Esophagus squamous epithelium (tissue), 5 donors: ENCODE measurements at places on chromosomes 3 and 15.

GRCh38 chr15:68729789-68730411 is 90.8 kb downstream of the ANP32A start:
- H3K27ac ChIP-seq: no peak overlapping the region
- H3K27me3 ChIP-seq: no peaks in the 10 kb centered on the region
- no peak overlapping the region for H3K4me3 ChIP-seq
- H3K4me1 ChIP-seq: peaks cover 23% of the 10 kb centered on the region

DNA sequence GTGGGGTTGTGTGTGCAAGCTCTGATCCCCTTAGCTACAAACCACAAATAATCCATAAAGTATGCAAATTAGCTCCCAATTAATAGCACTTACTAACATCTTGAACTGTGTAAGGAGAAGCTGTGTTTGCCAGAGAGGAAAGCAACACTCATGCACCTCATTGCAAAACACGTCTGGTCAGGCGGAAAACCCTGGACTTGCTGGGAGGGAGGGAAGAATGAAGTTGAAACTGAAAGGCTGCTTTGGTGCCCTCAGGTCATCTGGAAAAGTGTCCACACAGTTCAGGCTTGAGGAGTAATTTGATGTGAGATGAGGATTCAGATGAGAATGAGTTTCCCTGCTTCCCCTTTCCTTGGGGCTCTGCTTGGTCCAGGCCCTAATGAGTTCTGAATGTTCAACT is 185.5 kb upstream of the ANKRD28 start:
- no peaks in the 10 kb centered on the region for H3K27me3 ChIP-seq
- H3K27ac ChIP-seq: peak overlapping the region; percentile 27
- H3K36me3 ChIP-seq: no peaks in the 10 kb centered on the region
- peaks cover 8% of the 10 kb centered on the region for H3K4me1 ChIP-seq
- DNase-seq: no peak

GRCh38 chr15:68687136-68687735 is 108.4 kb downstream of the CORO2B start:
- H3K4me3 ChIP-seq: no peak overlapping the region
- no peaks in the 10 kb centered on the region for H3K36me3 ChIP-seq
- no peak overlapping the region for H3K27ac ChIP-seq
- H3K27me3 ChIP-seq: no peaks in the 10 kb centered on the region

DNA sequence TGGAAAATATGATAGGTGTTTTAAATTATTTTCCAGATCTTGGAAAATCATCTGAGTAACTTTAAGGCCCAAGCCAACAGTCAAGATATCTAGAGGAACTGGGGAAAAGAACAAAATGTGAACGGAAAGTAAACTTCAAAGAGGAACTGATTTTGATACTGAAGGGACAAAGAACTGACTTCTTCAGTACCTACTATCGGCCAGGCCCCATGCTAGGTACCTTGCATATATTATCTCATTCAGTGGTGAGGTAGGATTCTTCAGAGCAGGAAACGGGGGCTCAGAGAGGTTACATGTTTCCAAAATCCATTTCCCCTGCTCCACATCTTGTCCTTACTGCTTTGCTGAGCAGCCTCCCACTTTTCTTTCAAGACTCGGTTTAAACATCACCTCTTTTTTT is 9.8 kb upstream of the ZNF710 start:
- H3K27ac ChIP-seq: no peak overlapping the region
- no peaks in the 10 kb centered on the region for H3K4me1 ChIP-seq

DNA sequence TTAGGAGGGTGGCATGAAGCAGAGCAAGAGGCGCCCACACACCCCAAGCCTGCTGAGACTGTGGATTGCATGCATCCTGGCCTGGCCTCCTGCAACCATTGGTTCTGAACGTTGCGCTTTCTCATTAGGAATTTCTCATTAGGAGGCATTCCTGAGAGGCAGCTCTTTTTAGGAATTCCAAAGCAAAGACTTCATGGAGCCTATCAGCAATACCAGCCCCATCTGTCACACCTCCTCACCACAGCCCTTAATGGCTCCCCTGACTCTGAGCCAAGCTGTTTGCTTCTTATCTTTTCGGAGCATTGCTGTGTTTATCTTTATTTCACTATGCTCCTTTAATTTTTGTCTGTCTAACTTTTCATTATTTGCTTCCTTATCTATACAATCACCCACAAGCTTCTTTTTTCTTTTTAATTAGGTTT is 226.9 kb downstream of the CACNA2D3 start:
- H3K27ac ChIP-seq: no peak overlapping the region
- no peaks in the 10 kb centered on the region for H3K27me3 ChIP-seq
- DNase-seq: no peak
- no peak overlapping the region for H3K4me3 ChIP-seq

DNA sequence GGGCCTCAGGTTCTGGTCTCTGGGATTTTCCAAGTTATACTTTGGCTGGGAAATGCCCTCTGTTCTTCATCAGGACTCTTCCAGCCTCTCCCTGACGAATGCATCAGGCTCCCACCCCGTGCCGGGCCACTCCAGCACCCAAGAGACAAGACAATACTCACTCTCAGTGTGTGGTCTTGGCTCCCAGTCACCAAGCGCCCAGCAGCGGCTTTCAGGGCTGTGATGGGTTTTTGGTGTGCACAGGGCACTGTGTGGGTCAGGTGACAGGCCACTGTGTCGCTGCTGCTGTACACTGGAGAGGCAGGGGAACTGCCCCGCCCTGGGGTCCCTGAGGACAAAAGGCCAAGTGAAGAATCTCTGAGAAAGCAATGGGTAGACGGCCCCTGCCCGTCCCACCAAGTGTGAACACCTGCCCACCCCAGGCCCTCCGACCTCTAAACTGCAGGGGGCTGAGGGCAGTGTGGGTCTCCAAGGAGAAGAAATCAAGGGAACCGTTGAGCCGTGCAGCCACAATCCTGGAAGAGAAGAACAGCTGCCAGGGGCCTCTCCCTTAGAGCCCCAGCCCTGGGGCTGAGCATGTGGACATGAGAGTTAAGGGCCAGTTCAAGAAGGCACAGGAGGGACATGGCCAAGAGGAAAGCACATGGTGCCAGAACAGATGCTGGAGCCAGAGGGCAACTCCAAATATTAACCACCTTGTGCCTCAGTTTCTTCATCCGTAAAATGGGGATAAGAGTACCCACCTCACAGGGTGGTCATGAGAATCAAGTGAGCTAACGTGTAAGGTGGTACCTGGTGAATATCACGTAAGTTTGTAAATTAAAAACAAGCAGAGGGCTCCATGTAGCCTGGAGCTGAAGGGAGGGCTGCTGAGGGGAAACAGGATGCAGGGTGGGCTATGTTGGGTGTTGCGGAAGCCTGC is 34.1 kb downstream of the PTPN23 start:
- no peak for DNase-seq
- H3K36me3 ChIP-seq: peaks cover 97% of the 10 kb centered on the region
- H3K4me3 ChIP-seq: no peak overlapping the region
- H3K27me3 ChIP-seq: no peaks in the 10 kb centered on the region
- no peaks in the 10 kb centered on the region for H3K4me1 ChIP-seq

DNA sequence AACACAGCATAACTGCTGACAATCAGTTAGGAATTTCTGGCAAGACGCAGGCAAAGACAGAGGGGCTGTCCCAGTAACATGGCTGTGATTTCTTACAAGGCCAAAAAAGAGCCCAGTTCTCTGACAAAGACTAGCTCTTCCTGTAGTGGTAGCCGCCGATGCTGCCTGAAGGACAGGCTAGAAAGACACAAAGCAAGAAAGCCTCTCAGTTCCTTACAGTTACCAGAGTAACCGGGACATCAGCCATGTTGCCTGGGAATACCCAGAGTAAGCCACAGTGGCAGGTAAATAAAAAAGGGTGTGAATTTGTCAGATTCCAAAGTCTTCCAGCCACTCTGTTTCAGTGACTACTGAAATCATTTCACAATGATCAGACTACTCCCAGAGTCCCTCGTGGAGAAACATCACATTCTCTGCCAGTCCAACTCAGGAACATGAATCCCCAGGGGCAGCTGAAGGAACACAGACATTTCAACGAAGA is 493.6 kb upstream of the ADAMTS9 start:
- peak overlapping the region; percentile 38 for H3K27ac ChIP-seq
- H3K4me1 ChIP-seq: no peaks in the 10 kb centered on the region
- H3K4me3 ChIP-seq: no peak overlapping the region

DNA sequence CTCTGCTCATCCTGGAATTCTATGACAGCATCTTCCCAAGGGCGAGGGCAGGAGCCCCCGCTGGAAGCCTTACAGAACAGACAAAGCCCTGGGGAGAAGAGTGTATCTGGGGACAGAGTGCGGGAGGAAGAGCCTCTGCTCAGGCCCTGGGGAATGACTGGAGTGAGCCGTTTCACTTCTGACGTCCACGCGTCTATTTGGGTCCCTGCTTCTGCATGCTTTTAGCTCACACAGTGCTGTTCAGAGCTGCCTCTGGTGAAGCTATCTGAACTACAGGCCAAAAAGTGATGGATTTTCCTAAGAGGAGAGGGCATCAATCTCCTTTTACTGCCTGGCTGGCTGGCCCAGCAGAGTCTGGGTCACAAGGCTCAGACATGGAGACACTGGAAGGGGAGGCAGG is 311.8 kb downstream of the NTRK3 start:
- no peak overlapping the region for H3K27ac ChIP-seq
- no peak overlapping the region for H3K4me3 ChIP-seq
- H3K27me3 ChIP-seq: no peaks in the 10 kb centered on the region
- H3K4me1 ChIP-seq: peaks cover 27% of the 10 kb centered on the region

- DNase-seq: no peak
- H3K36me3 ChIP-seq: no peaks in the 10 kb centered on the region
Observed at GRCh38 chr3:22098021-22098420, 347.0 kb upstream of the ZNF385D start.

GRCh38 chr3:16999871-17000270 is 115.1 kb downstream of the PLCL2 start:
- no peaks in the 10 kb centered on the region for H3K36me3 ChIP-seq
- no peaks in the 10 kb centered on the region for H3K27me3 ChIP-seq
- no peak overlapping the region for H3K27ac ChIP-seq
- DNase-seq: no peak
- H3K4me3 ChIP-seq: no peak overlapping the region
- H3K4me1 ChIP-seq: peaks cover 5% of the 10 kb centered on the region

GRCh38 chr15:68367992-68368391 is 64.0 kb downstream of the ITGA11 start:
- no peaks in the 10 kb centered on the region for H3K36me3 ChIP-seq
- H3K27me3 ChIP-seq: no peaks in the 10 kb centered on the region
- H3K27ac ChIP-seq: peak overlapping the region; percentile 29
- no peak overlapping the region for H3K4me3 ChIP-seq
- H3K4me1 ChIP-seq: no peaks in the 10 kb centered on the region

DNA sequence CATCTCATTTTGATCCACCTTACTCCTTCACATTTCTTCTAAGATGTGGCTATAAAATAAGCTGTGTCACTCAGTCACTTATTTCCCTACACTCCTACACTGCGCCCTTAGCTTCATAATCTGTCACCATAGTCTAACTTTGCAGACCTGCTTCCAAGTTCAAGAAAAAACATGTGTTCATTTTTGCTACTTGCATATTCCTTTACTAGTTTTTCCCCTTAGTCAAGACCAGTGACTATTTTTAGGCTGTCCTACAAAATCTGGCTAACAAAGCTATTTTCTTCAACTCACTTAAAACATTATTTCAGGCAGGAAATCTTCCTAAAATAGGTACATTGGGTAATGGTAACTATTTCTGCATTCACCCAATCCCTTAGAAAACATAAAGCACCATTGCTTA is 272.5 kb downstream of the TBC1D5 start:
- no peaks in the 10 kb centered on the region for H3K27me3 ChIP-seq
- H3K36me3 ChIP-seq: no peaks in the 10 kb centered on the region
- DNase-seq: no peak
- H3K4me3 ChIP-seq: no peak overlapping the region
- peaks cover 9% of the 10 kb centered on the region for H3K4me1 ChIP-seq

- peak within 1 kb of the TSS; percentile 96 for H3K27ac ChIP-seq
- H3K4me1 ChIP-seq: peaks cover 13% of the 10 kb centered on the region
- no peaks in the 10 kb centered on the region for H3K27me3 ChIP-seq
Observed at GRCh38 chr3:69013253-69014021, at the start of gene EOGT. Gene EOGT (minus strand): TSS chr3:69013684. CDS start chr3:69009846, 3,838 bp downstream.

GRCh38 chr3:138513090-138513843 is 78.9 kb downstream of the ESYT3 start:
- DNase-seq: no peak
- H3K36me3 ChIP-seq: no peaks in the 10 kb centered on the region
- H3K4me1 ChIP-seq: no peaks in the 10 kb centered on the region
- no peaks in the 10 kb centered on the region for H3K27me3 ChIP-seq
- H3K27ac ChIP-seq: no peak overlapping the region
- no peak overlapping the region for H3K4me3 ChIP-seq

GRCh38 chr3:34675383-34676120 is 877.1 kb downstream of the PDCD6IP start:
- H3K27ac ChIP-seq: no peak overlapping the region
- H3K4me1 ChIP-seq: no peaks in the 10 kb centered on the region
- no peak for DNase-seq
- no peak overlapping the region for H3K4me3 ChIP-seq
- H3K36me3 ChIP-seq: no peaks in the 10 kb centered on the region
- no peaks in the 10 kb centered on the region for H3K27me3 ChIP-seq

GRCh38 chr15:25738171-25738965 is 124.8 kb downstream of the ATP10A start:
- H3K4me1 ChIP-seq: peaks cover 2% of the 10 kb centered on the region
- no peaks in the 10 kb centered on the region for H3K27me3 ChIP-seq
- no peaks in the 10 kb centered on the region for H3K36me3 ChIP-seq
- H3K4me3 ChIP-seq: no peak overlapping the region
- peak overlapping the region; percentile 62 for H3K27ac ChIP-seq
